Fibroblast of skin of back (primary cell): ENCODE measurements at places on chromosomes 2 and 18.

- DNase-seq: no peak
These were observed 67.5 kb upstream of the CD226 start for GRCh38 chr18:70015127-70015526.

GRCh38 chr2:99861376-99861760, 281.0 kb downstream of the AFF3 start:
- peak; percentile 73 for DNase-seq

GRCh38 chr2:112317303-112318158, 42.1 kb downstream of the ZC3H6 start:
- peak; percentile 83 for DNase-seq

DNA sequence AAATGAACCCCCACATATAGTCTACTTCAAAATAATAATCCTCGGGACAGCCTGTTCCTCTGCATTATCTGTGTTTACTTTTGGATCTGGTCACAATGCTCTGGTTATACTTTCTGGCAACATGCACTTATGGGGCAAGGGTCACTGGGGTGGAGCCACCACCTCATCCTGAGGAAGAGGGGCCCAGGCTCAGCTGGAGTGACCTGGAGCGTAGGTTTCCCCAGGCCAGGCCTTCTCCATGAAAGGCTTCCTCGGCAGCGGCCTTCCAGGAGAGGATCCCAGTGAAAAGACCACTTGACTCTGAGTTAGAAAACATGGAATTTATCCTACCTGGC, 237.4 kb downstream of the SETBP1 start:
- no peak for DNase-seq

DNA sequence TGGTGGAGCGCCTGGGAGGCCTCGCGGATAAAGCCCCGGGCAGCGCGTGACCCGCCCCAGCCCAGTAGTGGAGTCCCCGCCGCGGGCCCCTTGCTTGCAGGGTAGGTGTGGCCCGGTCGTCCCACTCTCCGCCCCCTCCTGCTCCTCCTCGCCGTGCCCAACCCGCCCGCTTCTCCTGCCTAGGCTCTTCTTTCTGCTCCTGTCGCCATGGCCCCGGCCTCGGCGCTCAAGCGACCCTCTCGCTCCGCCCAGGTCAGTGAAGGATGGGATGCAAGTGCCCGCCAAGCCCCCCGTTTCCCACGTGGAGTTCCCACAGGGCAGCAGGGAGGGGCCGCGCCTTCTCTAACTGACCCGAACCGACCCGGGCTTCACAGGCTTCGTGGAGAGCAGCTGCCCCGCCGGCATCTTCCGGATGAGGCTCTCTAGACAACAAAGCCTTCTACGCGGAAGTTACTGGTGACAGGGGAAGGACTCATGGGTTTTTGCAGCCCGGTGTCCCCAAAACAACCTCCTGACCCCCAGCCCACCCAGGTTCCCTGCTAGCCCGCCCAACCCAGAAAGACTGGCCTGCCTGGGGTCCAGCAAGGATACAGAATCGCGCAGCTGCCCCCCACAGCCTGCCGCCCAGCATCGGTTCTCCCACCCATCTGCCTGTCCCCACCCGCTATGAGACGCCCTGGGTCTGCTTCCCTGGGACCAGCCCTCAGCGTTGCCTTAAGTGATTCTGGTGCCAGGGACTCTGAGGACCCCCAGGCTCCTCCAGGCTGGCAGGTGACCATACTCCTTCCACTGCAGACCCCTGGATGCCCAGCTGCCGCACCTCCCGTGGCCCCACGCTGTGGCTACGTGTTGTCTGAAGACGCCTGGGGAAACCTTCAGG, 32.8 kb downstream of the TTC32 start:
- DNase-seq: peak; percentile 20

GRCh38 chr2:216652566-216652965, 19.3 kb downstream of the IGFBP2 start:
- no peak for DNase-seq

- no peak for DNase-seq
These were observed 25.8 kb downstream of the BIN1 start for GRCh38 chr2:127080938-127081755.

DNA sequence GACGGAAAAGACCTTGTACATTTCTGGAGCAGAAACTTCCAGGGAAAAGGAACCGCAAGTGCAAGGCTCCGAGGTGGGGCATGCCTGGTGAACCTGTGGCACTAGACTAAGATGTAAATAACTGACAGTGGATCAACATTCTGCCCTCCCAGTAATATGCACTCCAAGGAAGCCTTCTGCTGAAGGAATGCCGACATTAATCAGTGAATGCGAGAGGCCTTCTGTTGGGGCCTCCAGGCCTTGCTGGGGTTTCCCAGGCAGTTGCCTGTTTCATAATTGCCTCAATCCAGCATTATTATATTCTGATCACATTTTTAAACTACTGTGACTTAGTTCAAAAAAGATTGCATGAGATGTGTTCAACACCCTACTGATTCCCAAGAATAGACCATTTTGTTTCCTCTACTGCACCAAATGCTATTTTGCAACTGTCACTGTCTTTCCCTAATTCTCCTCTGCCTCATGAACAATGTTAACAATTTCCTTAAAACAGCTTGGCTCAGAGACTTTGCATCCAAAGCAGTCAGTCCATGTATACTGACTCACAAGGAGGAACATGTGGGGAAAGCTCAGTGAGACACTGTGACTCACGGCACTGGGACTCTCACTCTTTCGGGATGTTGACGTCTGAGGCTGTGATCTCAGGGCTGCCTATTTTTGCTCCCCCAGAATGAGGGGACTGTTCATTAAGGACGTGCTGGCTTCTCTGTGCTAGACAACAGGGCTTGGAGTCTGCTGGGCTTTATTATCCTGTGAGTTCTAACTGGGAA, 10.5 kb upstream of the DSG2 start:
- peak; percentile 81 for DNase-seq

- no peak for DNase-seq
These were observed 3.5 kb upstream of the KLF11 start for GRCh38 chr2:10039658-10040410.

DNA sequence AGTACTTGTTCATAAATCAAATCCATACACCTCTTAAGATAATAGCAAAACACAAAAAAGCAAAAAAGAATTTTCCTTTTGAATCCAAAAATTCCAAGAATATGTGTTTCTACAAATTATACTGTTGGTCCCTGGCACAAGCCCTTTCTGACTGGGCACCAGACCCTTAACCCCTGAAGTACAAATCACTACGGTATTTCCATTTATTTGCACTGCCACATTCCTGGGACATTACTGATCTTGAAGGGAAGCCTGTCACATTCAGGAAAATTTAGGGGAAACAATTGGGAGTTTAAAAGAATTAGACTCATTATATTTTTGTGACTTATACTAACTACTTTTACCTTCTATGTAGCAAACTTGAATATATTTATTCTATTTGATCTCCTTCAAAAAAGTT, 98.8 kb downstream of the ZNF521 start:
- DNase-seq: peak; percentile 61

- DNase-seq: no peak
These were observed 620 bp downstream of the SLC14A1 start for GRCh38 chr18:45724601-45725000.

GRCh38 chr2:139271879-139272278, 491.7 kb upstream of the NXPH2 start:
- DNase-seq: no peak

- no peak for DNase-seq
These were observed 161.9 kb upstream of the EPAS1 start for GRCh38 chr2:46135228-46135855.

GRCh38 chr18:24553571-24554285, 93.3 kb downstream of the HRH4 start:
- DNase-seq: no peak

GRCh38 chr2:98126061-98126460, 39.1 kb downstream of the VWA3B start:
- no peak for DNase-seq

- DNase-seq: peak; percentile 94
These were observed 144.3 kb upstream of the PELI1 start for GRCh38 chr2:64288321-64289193.

GRCh38 chr18:58183226-58183625, 139.2 kb downstream of the NEDD4L start:
- no peak for DNase-seq

DNA sequence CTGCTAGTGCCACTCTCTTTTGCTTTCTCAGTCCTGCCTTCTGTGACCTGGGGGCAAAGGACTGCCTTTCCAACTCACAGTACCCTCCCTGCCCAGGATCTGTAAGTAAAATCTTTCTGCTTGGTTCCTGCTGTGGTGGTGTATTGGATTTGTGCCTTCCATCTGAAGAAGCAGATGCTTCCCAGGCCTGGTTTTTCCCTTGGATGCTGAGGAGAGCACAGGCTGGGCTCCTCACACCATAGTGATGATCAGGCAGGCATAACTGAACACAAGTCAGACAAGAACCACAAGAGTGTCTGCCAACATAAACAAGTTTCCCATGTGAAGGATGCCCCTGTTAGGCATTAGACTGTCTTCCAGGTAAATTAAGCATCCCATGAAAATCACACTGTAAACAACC, 121.3 kb upstream of the NRXN1 start:
- no peak for DNase-seq
